RWPE2 (cell line): ENCODE measurements at places on chromosomes 16 and 17.

- no peak for DNase-seq
Observed at GRCh38 chr17:56939869-56940484, 20.9 kb downstream of the COIL start.

- no peak for DNase-seq
Observed at GRCh38 chr17:19867329-19868078, at the start of gene ULK2. Gene ULK2 (minus strand): TSS chr17:19867936. CDS start chr17:19867417, 519 bp downstream.

- DNase-seq = no peak
Observed at GRCh38 chr16:28164140-28164539, 47.6 kb downstream of the XPO6 start.

DNA sequence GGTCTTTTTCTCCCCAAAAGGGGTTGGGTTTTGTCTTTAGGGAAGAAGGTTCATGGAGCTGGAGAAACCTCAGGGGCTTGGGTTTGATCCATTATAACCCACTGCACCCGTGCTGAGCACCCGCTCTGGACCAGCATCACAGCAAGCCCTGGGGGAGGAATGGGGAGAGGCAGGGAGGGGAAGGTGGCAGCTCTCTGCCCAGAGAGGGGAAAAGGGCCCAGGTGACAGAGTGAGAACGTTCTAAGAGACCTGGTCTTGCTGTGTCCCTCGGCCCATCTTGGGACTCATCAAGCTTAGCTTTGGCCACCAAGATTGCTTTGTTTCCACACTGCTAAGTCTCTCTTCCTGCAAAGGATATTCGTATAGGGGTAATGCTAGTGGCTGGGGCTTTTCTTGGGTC lies 38.2 kb upstream of the TAC4 start:
- no peak for DNase-seq

GRCh38 chr17:3848229-3848835 lies 2.3 kb upstream of the NCBP3 start:
- DNase-seq = no peak

GRCh38 chr17:4870855-4871254 lies 28.5 kb upstream of the C17orf107 start:
- no peak for DNase-seq

DNA sequence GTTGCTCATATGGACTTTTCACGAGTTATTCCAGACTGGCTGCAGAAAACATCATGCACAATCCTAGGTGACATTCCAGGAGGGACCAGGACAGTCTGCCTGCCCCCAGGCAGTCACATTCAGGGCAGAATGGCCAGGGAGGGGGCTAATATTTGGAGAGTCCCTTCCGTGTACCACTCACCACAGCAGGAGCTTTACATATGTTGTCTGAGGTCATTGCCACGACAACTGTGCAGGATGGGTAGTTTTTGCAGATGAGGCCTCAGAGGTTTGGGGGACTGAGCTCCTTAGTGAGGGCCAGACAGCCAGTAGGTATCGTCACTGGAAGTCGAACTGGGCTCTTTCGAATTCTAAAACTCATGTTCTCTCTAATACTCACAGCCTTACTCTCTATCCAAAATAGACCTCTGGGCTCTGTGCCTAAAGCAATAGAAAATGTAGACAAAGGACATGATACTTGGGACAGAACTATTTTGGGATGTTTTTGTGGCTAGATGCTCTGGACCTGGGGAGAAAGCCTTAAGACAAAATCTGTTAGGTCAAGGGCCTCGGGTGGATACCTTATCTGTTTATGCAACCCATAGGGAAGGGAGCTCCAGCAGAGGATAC lies 338.5 kb downstream of the MAF start:
- DNase-seq = no peak

GRCh38 chr16:15434425-15435215 lies at the start of gene BMERB1:
Gene BMERB1 (plus strand): TSS chr16:15434588. CDS start chr16:15434654, 66 bp downstream.
- peak; percentile 74 for DNase-seq

DNA sequence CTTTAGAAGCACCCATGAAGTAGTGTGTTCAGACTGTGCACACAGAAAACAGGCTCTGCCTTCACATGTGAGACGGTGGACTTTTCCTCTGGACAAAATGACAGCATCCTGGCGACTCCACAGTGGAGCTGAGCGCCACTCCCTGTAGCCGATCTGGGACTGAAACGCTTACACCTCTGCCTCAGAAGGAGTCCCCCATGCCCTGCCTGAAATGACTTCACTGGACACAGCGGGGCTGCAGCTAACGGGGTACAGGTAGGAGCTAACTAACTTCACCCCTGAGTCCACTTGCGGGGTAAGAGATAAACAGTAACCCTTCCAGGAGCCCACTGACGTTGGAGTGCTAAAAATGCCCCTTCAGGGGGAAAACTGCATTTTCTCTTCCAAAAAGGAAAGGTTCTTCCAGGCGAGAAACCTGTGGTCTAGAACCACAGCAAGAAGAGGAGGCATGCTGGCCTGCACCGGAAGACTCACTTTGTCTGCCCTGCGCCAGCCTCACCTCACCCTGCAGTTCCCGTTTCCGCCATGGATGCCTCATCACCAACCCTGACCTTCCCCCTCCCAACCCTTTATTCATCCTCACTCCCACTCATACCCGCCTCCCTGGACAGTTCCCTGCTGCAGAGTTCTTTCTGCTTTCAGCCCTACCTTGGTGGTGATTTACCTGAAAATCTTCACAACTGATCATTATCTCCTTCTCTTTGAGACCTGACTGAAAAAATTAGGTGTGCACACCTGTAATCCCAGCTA lies 19.4 kb upstream of the ENDOV start:
- DNase-seq = peak; percentile 53

DNA sequence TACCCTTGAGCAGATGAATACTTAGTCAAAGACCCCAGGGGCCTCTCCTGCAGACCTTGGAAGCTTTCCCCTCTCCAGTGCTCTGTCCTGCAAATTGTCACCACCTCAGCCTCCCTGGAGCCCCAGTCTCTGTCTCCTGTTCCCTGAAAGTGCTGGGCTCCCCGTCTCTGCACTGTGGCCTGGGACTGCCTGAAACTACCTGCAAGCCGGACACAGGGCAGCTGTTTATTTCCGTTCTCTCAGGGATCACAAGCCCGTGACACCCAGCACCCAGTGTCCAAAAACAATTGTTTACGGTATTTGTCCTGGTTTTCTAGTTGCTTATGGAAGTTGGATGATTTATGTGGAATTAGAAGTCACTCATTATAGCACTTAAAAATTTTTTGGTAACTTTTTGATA lies 81.6 kb upstream of the CHMP6 start:
- DNase-seq = peak; percentile 37

DNA sequence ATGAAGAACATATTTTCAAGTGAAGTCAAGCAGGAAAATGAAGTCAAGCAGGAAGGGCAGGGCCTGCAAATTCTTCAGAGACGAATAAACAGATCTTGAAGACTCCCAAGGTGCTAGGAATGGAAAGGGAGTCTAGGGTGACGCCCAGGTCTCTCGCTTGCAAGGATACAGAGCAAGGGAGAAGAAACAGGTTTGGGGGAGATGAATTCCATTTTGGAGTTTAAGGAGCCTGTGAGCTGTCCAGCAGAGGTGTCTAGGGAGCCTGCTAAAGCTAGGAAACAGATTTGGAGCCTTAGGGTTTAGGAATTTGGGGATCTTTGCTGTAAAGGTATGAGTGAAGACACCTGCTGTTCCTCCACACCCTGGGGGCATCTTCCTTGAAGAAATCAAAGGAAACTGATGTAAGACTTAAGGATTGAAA lies 2.0 kb upstream of the UNKL start:
- DNase-seq = no peak

DNA sequence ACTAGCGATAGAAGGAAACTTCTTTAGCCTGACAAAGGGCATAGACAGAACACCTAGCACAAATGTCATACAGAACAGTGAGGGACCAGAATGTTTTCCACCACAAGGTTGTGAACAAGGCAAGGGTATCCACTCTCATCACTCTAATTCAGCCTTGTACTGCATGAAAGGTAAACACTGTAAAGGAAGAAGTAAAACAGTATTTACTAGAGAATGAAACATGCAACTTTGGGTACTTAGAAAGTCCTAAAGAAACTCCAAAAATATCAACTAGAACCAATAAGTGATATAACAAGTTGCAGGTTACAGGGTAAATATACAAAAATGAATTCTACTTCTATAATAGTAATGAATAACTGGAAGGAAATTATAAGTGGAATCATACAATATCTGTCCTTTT lies 32.2 kb downstream of the BRIP1 start:
- no peak for DNase-seq

GRCh38 chr17:56982312-56982711 lies 4.4 kb downstream of the SCPEP1 start:
- DNase-seq = no peak

DNA sequence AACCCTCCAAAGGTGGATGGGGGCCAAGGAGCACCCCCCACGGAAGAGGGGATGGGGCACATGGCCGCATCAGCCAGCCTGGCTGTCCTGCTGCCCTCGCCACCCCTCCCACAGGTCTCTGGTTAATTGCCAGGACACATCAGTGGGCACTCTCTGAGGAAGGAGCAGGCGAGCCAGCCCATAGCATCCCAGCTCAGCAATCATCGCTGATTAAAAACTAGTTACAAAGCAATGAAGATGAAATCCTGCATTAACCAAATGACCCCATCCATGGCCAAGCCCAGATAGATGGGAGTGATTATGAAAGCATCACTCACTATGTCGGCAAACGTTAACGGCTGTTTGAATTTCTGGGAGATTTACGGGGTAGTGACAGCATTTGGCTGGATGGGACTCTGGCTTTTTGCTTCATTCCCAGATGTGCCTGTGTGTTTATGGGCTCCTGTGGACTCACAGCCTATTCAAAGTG lies 45.3 kb downstream of the CCDC182 start:
- DNase-seq = no peak

DNA sequence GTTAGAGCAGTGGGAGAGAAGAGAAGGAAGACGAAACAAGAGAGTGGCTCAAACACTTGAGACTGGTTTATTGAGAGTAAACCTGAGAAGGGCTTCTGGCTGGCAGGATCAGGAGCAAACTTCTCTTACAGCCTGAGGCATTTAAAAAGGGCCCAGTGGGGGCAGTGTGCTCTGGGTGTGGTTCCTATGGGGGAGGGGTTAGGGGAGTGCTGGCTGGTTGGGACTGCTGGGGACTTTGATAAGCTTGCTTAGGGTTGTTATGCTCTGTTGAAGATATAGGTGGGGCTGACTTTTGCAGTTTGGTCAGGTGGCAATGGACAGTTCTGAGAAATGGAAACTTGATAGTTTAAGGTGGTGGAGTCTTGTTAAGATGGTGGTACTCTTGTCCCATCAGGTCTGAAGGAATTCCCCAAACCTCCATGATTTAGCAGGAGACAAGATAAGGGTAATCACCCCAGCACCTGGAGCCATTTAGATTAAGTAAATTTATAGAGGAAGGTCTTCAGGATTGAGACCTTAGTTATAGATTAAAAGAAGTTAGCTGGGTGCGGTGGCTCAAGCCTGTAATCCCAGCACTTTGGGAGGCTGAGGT lies 79.3 kb downstream of the EMP2 start:
- DNase-seq = no peak

DNA sequence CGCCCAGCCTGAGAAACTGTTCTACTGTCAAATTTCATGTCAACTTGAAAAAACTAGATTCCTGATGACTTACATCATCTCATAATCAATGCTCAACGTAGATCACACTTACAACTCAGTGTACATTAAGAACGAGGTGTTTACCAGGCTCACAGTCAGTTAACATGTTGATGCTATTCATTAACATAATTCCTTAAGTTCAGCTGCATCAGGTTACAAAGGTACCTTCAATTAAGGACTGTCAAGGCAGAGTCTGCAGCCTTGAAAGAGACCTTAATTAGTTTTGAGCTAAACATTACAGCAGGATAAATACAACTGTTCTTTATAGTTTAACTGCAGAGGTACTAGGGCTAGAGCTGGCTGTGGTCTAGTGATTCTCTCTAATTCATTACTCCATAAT lies 1.9 kb downstream of the GNA13 start:
- DNase-seq = no peak

DNA sequence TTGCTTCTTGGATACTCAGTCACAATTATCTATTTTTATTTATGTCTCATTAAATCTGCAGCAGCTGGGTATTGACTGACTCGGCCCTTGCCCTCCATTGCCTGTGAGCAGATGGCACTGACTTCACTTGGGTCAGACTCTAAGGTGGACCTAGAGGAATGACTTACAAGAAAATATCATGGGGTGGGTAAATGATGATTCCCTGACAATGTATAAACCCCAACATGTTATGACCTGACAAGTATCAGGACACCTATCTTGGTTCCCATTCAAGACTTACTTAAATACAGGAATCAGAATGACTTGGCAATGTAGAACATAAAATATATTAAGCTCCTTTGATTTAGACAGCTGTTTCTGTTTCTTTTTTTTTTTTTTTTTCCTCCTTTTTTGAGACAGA lies 953.5 kb downstream of the CDH11 start:
- DNase-seq = no peak

GRCh38 chr16:3623642-3624041 lies 12.2 kb upstream of the SLX4 start:
- DNase-seq = no peak

DNA sequence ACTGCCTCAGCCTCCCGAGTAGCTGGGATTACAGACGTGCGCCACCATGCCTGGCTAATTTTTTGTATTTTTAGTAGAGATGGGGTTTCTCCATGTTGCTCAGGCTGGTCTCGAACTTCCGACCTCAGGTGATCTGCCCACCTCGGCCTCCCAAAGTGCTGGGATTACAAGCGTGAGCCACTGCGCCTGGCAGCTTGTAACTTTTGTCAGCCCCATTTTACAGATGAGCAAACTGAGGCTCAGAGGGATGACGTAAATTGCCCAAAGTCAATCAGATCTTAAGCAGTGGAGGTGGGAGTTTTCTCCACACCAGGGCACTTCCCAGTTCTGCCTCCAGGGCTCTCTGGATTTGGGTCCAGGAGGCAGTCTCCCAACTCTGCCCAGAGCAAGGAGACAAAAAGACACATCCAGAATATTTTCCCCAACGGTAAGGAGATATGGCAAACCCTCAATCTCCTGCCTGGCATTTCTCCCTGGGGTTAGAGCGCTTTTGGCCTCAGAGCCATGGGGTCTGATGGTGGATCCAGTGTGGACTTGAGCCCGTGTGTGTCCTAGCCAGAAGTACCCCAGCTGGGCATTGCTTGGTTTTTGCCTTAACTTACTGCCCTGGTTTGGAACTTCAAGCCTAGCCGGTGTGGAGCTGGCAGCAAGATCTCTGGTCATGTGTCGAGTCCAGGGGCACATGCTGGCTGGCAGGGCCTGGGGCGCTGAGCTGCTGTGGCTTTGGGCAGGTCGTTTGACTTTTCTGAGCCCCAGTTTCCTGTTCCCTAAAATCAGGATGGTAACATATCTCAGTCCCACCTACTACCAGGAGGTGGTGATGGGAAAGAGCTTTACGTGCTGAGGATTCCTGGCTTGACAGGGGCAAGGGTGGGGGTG lies 3.4 kb downstream of the ADAM11 start:
- DNase-seq = no peak

- peak; percentile 51 for DNase-seq
Observed at GRCh38 chr16:3662601-3663000, 8.1 kb downstream of the DNASE1 start.
